Activated CD4-positive, alpha-beta memory T cell treated with anti-CD3 and anti-CD28 coated beads for 36 hours (primary cell): ENCODE measurements at places on chromosomes 12 and 14. TPM values are rescaled to one million over a fixed set of nuclear protein-coding genes. Genes with fewer than 3 reads are reported as not detected.

Gene INHBC
- not detected for total RNA-seq

Gene BATF
- 171 TPM for total RNA-seq

Gene KRT6C
- not detected for total RNA-seq

Gene KRT77
- total RNA-seq: not detected

Gene CCDC77
- 14.7 TPM for total RNA-seq

Gene PA2G4
- total RNA-seq: 410 TPM

Gene RBM23
- total RNA-seq: 56.0 TPM

Gene TAS2R9
- not detected for total RNA-seq

Gene STXBP6
- total RNA-seq: not detected

Gene METAP2
- total RNA-seq: 108 TPM

Gene IRF2BPL
- total RNA-seq: 41.1 TPM

Gene IL22
- 5.4 TPM for total RNA-seq
